ENCODE measurements at places on chromosomes 13 and 19. TPM values are rescaled to one million over a fixed set of nuclear protein-coding genes. Genes with fewer than 3 reads are reported as not detected.

Gene ZNF799
- 1.8 TPM for polyA plus RNA-seq

Gene PDE4C
- polyA plus RNA-seq, result 1.1 TPM

Gene PLIN5
- polyA plus RNA-seq, result 8.7 TPM

Gene IL17D
- polyA plus RNA-seq, result 147 TPM

Gene LHB
- polyA plus RNA-seq, result 2.7 TPM

Gene MAST1
- polyA plus RNA-seq, result 3.9 TPM

Gene KASH5
- polyA plus RNA-seq, result 1.2 TPM

Gene RDH13
- 23.7 TPM for polyA plus RNA-seq

Gene KCNRG
- 0.31 TPM for polyA plus RNA-seq

Gene ICAM3
- polyA plus RNA-seq, result 12.7 TPM

Gene SLC7A10
- polyA plus RNA-seq, result 0.86 TPM

Gene EHD2
- 0.64 TPM for polyA plus RNA-seq

Gene SIGLECL1
- not detected for polyA plus RNA-seq

Gene HCN2
- polyA plus RNA-seq, result 0.34 TPM

Gene CGB3
- 0.26 TPM for polyA plus RNA-seq

Gene PSG3
- polyA plus RNA-seq, result not detected

Measured in cardiac muscle cell (in vitro differentiated cells and primary cell).